NCI-H446 treated with DMSO at 0.1 percent for 48 hours (cell line): ENCODE measurements at places on chromosomes 6 and 20.

DNA sequence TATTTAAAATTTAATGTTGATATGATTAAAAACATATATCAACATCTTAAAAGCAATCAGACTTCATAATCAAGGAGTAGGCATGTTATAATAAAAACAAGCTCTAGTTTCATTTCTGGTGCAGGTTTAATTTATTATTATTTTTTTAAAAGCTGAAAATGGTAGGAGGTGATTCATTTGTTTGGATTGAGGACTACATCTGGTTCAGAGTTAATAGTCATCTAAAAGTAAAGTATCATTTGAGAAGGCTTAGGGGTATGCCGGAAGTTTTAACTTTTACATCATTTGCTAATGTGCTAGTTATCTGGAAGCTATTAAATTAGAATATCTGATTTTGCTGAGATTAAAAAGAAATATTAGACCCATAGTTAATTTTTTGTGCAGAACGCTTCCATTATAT, 169.5 kb upstream of the LAMA2 start:
- no peak for DNase-seq

GRCh38 chr6:142530566-142530965, 228.8 kb downstream of the ADGRG6 start:
- DNase-seq = no peak

DNA sequence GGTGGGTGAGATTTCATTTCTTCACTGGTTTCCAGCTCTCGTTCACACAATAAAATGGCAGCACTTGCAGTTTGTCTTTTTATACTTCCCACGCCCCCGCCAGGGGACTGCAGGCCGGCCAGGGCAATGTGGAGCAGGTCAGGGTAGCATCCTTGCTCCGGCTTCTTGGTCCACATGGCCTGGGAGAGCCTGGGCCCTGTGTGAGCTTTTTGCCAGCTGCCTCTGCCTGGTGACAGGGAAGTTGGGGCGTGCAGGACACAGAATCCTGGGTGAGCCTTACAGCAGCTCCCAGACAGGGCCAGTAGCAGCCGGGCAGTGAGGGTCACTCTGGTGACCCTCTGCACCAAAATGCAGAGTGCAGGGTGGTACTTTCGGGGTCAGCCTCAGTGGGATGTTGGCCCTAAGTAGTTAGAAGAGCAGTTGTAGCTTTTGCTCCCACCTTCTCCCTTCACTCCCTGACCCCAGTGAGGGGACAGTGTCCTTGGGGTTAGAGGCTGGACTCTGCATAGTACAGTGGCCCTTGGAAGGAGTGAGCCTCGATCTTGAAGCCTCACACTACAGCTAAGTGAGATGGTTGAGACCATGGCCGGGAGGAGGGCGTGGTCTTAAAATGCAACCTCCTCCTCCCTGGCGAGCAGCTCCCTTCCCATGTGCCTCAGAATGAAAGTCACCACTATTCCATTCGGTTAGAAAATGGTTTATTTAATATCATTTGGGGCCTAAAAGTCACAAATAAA, 23.8 kb downstream of the PYGB start:
- DNase-seq = no peak

GRCh38 chr6:79030511-79030910, 47.5 kb downstream of the PHIP start:
- DNase-seq = no peak

GRCh38 chr6:29507319-29507718, 19.6 kb upstream of the MAS1L start:
- DNase-seq = no peak

- peak; percentile 51 for DNase-seq
Measured at GRCh38 chr6:156686301-156686994, 90.7 kb upstream of the ARID1B start.
